ENCODE measurements at places on chromosomes 16 and 17. TPM values are rescaled to one million over a fixed set of nuclear protein-coding genes. Genes with fewer than 3 reads are reported as not detected.
A peak's percentile ranks its signal among the peaks of the same experiment; 100 is the strongest.

Gene IGSF6
- total RNA-seq: 0.31 TPM

Gene TMEM92
- not detected for total RNA-seq

Gene PIRT
- total RNA-seq: not detected

Gene CMTM1
- 1.1 TPM for total RNA-seq

- H3K4me1 ChIP-seq: no peaks in the 10 kb centered on the region
- DNase-seq: no peak
- H3K36me3 ChIP-seq: no peaks in the 10 kb centered on the region
- H3K4me3 ChIP-seq: no peak overlapping the region
Measured at GRCh38 chr16:12659871-12660270, 143.8 kb downstream of the CPPED1 start.

GRCh38 chr17:40177275-40177874 is at the start of gene RAPGEFL1:
TSS of gene RAPGEFL1 (plus strand) at chr17:40177470. CDS start at chr17:40177862, 392 bp downstream.
- DNase-seq: peak; percentile 93
- no peaks in the 10 kb centered on the region for H3K27me3 ChIP-seq
- H3K27ac ChIP-seq: no peak within 1 kb of the TSS
- H3K4me3 ChIP-seq: peak within 1 kb of the TSS; percentile 58
- peaks cover 20% of the 10 kb centered on the region for H3K4me1 ChIP-seq
